ENCODE measurements at places on chromosomes 13 and 19.

- DNase-seq = no peak
These were observed 63.8 kb downstream of the KCTD15 start for GRCh38 chr19:33860312-33861090.

DNA sequence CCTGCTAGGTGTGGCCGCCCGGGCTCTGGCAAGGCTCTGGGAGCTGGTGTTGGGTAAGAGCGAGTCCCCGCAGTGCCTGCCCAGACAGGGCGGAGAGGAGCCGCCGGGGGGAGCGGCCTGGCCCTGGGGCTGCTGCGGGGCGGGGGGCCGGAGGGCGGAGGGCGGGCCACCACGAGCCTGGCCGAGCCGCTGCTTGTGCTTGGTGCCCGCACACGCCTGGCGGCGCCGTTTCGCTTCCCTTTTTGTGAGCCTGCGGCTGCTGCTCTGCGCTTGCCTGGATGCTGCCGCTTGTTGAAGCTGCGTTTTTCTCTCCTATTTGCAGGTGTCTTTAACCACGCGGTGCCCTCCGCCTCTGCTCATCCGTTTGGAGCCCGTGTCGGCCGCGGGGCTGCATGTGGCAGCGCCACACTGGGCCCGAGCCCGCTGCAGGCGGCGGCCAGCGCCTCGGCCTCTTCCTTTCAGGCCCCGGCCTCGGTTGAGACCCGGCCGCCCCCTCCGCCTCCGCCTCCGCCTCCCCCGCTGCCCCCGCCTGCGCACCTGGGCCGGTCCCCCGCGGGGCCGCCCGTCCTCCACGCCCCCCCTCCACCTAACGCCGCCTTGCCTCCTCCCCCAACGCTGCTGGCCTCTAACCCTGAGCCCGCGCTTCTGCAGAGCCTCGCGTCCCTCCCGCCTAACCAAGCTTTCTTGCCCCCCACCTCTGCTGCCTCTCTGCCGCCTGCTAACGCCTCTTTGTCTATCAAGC, 8.5 kb downstream of the PLEKHJ1 start:
- DNase-seq = peak; percentile 61

- peak; percentile 67 for DNase-seq
These were observed 4.9 kb upstream of the ZFP36 start for GRCh38 chr19:39401549-39402345.

DNA sequence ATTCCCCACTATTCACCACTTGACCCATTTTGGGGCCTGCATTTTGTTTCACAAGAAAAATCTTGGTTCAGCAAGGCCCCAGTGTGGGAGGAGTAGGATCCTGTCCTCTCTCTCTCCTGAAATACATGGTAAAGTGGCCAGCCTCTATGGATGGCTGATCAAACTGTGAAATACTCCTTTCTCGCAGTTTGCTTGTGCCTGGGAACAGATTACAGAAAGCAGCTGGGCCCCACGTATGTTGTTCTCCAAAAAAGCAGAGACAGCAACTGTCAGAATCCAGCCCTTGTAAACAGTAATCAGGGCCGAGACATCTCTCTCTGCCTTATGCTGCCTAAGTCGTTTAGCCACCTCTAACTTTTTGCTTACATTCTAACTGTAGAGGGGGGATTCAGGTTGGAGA, 61.0 kb upstream of the RAP2A start:
- DNase-seq = no peak

- DNase-seq = no peak
These were observed 43.1 kb downstream of the PCCA start for GRCh38 chr13:100131863-100132574.

DNA sequence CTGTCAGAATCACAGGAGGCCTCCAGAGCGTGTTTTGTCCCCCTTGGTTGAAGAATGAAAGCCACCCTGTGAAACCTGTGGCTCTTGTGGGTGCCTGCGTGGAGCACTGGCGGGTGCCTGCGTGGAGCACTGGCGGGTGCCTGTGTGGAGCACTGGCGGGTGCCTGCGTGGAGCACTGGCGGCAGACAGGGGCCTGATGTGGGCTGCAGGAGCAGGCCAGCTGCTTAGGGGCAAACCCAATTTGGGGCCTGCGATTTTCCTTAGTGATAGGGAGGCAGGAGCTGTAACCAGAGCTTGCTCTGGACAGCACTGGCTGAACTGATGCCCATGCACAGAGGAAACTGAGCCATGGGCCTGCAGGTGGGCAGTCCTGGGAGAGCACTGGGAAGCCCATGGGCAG, 24.3 kb downstream of the ARHGEF7 start:
- no peak for DNase-seq

- DNase-seq = no peak
These were observed 7.5 kb downstream of the KPNA3 start for GRCh38 chr13:49784886-49785570.

- no peak for DNase-seq
These were observed 80.5 kb upstream of the MBNL2 start for GRCh38 chr13:97141564-97142005.

- no peak for DNase-seq
These were observed 3.2 kb upstream of the ZNF8 start for GRCh38 chr19:58275564-58275963.

DNA sequence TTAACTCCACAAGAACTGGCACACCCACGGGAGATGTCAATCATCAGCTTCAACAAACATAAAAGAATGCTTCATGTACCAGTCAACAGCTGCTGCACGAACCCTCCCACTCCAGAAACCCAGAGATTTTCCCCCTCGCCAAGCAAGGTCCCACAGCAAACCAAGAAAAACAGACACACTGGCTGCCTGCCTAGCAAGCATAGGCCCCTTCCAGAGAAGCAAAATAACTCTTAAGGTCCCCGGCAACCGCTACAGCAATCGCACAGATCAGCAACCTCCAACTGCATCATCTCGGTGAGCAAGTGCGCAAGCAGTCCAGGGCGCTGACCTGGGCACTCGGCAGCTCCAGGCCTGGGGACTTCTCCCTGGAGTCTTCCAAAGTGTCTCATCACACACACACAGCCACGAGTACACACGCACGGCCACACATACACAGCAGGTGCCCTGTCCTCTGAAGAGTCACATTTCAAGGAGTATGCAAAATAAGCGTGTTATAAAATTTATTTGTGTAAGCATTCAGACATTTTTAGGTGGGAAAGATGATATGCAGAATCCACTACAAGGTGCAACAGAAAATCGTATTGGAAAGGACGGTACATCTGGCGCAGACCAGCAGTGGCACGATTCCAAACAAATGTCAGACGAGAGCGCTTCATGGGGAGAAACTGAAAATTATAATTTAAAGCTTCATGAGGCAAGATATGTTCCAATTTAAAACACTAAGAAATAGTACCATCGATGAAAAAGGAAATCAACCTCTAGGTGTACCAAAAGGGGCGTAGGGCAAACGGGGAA, 125.0 kb downstream of the STK24 start:
- no peak for DNase-seq
